ENCODE measurements at places on chromosomes 5 and 9.

DNA sequence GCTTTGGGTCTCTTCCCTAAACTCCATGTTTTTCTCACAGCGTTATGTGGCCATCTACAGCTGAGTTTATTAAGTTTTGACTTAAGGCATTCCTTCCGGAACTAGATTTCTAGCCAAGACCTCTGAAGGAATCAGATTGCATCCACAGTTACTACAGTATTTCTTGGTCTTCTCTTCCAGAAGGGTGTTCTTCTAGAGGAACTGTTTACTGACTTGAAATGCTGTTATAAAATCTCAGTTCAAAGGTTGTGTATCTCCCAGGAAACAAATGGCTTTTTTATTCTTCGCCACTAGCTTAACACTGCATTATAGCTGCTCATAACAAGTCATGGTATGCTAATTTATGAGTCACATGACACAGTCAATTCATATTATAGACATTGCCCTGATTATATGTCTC, 55.3 kb upstream of the RAD23B start:
- no peak for DNase-seq

DNA sequence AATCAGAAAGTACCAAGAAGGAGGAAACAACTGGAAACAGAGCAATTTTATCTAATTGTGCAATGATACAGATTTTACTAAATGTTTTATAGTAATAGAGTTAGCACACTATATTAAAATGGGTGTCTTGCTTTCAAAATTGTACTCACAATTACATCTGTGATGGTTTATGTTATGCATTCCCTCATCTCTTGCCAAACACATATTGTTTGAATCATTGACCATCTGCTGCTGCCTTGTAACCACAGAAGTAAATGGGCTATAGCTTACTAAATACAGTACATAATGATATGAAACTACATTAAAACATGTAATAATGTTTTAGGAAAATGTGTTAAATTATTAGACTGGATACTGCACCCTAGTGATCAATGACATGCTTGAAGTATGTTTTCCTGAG, 158.1 kb downstream of the SLC25A46 start:
- DNase-seq: no peak

DNA sequence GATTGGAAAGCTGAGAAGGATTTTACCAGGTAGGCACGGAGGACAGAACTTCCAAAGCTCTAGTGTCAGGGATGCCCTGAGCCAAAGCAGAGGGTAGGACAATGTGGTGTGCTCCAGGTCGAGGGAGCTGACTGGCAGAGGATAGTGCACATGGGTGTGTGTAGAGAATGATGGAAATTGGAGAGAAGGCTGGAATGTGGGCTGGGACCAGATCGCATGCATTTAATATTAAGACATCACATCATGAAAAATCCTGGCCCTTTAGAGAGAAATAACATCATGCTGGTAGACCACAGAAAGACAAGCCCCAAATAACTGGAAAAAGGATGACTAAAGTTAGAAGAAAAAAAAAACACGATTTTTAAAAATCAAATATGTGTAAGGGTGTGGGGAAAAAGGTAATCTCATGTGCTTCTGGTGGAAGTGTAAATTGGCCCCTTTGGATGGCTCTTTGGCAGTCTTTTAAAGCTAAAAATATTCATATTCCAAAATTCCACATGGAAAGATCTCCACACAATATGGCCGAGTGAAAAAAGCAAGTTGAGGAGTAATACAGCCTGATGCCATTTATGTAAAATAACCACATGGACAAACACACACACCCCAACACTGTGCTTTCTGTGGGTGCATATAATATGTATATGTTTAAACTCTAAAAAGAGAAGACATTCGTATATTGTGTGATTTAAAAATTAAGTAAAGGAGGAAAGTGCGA, 67.0 kb upstream of the TGFBR1 start:
- no peak for DNase-seq

DNA sequence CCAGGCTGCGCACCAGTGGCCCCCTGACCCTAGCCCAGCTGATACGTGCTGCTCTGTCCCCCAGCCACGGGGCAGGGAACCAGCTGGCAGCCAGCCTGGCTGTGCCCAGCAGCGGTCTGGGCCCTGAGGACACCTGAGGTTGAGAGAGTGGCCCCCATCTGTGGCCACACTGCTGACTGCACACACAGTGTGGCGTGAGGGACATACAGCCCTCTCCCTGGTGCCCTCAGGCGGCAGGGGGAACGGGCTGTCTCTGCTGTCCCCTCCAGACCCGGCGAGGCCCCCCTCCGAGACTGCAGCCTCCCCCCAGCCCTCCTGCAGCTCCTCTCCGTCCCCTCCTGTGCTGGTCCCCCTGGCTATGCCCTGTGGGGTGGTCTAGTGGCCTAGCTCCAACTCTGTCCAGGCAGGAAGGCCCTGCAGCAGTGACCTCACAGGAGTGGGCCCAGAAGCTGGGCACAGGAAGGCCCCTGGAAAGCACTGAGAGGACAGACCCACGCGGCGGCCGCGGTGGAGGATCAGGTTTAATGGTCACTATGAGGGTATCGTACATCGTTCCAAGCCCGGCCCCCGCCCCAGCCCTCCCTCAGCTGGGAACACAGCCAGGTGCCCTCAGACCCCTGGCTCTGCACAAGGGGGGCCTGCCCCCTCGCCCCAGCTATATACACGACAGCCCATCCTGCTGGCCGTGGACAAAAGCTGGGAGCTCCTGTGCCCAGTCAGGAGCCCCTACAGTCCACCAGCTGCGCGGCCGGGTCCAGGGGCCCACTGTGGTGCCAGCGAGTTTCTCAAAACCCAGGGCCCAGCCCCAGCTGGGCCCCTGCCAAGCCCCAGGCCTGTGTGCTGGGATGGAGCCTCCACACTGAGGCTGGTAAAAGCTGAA, 6.8 kb upstream of the ENTPD8 start:
- no peak for DNase-seq

GRCh38 chr9:73199886-73200285, 48.2 kb downstream of the ANXA1 start:
- DNase-seq: no peak
